ENCODE measurements at places on chromosomes 11 and 22.

- DNase-seq: no peak
Measured at GRCh38 chr11:55457641-55458040, 89.9 kb downstream of the OR4A15 start.

DNA sequence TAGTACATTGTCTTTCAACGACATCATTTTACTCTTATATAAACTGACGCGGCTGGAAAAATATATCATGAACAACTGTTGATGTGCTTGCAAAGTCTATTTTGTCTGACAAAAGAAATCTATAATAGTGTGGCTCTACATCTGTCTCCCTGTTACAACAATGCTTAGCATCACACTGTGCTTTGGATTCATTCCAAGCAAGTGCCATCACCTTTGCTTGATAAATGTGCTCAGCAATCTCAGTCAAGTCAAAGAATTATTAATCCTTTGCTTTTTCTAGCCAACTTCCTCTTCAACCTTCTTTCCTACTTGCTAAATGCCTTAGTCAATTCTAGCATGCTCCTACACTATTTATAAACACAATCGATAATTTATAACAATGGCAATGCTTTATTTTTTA, 140.5 kb downstream of the FCHSD2 start:
- DNase-seq: no peak

DNA sequence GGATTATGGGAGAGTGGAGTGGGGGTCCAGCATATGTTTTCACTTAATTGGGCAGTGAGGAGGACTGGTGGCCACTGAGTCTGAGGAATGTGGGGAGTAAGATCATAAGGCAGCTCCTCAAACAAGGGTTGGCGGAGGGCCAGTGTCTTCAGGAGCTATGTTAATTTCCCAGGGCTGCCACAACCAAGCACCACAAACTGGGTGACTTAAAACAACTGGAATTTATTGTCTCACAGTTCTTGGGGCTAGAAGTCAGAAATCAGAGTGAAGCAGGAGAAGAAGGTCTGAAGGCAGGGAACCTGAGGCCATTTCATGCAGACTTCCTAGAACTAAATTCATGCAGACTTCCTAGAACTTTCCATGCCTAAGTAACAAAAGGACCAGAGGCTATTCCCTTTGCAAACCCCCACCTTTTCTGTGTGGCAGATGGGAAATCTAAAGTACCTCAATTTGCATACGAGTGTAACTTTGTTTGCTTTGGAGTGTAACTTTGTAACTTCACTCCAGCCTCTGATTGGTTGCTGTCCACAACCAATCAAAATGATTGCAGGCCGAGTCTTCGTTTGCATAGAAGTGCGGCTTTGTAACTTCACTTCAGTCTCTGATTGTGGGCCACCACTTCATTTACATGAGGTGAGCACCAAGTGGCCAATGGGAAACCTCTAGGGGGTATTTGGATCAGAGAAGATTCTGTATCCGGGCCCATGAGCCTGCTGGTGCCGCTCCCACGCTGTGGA, 50.5 kb upstream of the ZBED5 start:
- peak; percentile 97 for DNase-seq

DNA sequence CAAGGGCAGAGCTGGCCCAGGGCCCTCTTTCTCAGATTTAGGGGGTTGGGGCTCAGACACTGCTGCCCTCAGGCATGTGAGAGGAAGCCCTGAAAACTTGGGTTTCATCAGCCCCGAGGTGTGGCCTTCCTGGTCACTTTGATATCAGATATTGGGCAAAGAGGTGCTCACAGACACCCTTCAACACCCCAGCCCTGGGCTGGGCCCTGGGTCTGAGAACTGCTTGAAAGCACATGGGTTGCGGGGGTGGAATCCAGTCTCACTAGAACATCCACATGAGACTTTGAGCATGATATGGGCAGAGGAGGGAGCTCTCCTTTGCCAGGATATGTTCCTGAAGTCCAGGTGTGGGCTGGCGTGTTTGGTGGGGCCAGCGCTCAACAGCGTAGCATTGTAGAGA, 10.4 kb downstream of the DGAT2 start:
- DNase-seq: no peak

Data from AG10803 (cell line).